COR-L47 (cell line): ENCODE measurements at places on chromosomes 6 and 20.
A peak's percentile ranks its signal among the peaks of the same experiment; 100 is the strongest.

- no peak for DNase-seq
Observed at GRCh38 chr6:41878246-41878645, 16.9 kb downstream of the USP49 start.

GRCh38 chr6:26554697-26555504 lies 16.7 kb downstream of the HMGN4 start:
- peak; percentile 52 for DNase-seq

DNA sequence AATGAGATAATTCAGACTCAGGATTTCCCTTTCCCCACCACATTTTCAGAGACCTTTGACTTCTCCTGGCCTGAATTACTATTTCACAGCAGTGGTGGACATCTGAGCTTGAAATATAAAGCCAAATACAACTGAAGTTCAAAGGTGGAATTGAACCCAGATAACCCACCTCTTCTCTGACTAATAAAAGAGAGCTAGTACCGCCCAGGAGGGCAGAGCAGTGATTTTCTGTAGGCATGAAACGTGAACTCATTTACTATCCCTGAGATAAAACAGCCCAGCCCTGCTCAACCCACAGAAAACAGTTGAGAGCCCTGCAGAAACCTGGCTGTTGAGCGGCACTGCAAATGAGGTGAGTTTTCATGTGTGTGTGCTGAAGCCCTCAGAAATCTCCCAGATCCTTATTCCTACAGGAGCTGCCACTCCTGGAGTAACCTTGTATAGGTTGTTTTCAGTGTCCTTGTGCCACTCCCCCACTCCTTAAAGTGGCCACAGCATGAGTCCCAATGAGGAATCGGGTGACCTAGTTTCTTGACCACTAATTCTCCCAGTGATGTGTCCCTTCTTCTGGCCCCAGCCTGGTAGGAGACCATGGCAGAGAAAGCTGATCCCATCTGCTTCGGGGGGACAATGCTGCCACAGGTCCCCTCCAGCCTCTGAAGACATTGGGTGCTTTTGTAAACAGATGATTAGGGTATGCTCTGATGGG lies 99.2 kb downstream of the NOL4L start:
- DNase-seq: no peak

GRCh38 chr6:22444330-22444729 lies 125.0 kb upstream of the HDGFL1 start:
- DNase-seq: no peak

DNA sequence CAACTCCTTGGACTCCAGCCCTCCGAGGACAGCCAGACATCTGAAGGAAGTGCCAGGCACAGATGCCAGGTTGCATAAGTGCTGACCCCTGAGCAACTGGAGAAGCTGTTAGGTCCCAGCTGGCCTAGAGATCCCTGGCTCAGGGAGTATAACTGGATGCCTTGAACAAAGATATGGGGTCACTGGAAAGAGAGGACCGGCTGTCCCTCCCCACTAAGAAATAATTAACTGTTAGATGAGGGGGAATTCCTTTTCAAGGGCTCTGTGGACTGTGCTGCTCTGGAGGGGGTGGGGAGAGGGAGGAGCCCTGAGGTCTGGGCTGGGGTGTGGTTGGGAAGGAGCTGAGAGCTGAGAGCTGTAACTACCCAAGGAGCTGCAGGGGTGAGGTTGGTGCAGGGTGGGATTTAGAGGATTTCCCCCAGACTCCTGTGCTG lies 39.6 kb downstream of the HLA-F start:
- no peak for DNase-seq
